IMR-90 (cell line): ENCODE measurements at places on chromosomes 7 and 10. TPM values are rescaled to one million over a fixed set of nuclear protein-coding genes. Genes with fewer than 3 reads are reported as not detected.

GRCh38 chr10:76906256-76906655, 731.4 kb downstream of the KCNMA1 start:
- H3K27me3 ChIP-seq = no peaks in the 10 kb centered on the region
- no peaks in the 10 kb centered on the region for H3K36me3 ChIP-seq
- no peak for DNase-seq
- no peak overlapping the region for H3K4me3 ChIP-seq
- H3K27ac ChIP-seq = no peak overlapping the region

ADO gene
- total RNA-seq = 8.1 and 11.4 TPM in 2 replicates

DNA sequence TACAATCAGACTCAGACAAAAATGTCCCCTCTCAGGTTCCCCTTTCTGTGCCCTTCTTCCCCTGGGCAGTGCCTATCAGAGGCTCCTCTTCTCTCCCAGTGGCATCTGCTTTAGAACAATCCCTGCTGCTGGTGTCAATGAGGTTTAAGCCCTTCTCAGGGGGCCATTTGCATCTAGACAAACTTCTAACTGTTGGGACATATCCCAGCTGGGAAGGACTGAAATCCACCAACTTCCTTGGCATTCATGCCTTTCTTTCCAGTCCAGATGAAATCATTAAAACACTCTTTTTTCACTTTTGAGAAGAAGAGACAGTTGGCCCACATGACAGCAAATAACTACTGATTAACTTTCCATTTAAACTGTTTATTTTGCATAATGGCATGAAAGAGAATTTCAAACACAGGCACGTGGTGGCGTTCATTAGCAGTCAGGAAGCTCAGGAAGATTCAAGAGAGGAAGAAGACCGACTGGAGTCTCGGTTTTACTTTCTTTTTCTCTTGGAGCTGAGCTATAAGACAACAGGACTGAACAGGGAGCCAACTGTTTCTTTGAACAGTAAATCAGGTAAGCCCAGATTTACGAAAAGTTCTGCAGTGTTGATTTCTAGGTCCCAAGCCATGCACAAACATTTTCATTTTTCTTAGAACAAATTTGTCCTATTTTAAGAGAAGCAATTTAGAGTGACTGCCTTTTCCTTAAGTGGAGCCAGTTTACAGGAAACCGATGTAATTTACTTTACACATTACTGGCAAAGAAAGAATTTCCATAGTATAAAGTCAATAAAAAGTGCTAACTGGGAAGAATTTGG, at the start of gene GIMAP2:
Gene GIMAP2 (plus strand): TSS at position 488 of the 811 bp plus-strand sequence. CDS start 1,354 bp downstream, outside the sequence.
- no peak for DNase-seq
- no peaks in the 10 kb centered on the region; the same call in 1 of the 2 replicates for H3K4me1 ChIP-seq
- H3K36me3 ChIP-seq = no peaks in the 10 kb centered on the region

DNA sequence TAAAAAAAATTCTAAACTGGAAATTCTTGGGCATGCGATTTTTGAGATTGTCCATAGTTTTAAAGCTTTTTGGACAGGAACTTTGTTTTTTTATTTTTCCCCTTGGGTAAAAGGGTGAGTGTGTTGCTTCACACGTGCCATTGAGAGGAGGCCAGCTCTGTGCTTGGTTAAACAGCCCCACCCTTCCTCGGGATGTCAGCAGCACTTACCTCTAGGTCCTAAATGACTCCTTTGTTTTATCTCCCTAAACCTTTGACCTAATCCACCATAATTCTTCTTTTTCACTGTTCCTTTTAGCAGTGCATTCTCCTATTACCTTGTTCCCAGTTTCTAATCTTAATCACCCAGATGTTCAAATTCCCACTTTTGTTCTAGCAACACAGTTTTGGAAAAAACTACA, 83.5 kb downstream of the SEMA3D start:
- no peaks in the 10 kb centered on the region for H3K4me1 ChIP-seq
- no peak overlapping the region for H3K4me3 ChIP-seq
- no peak overlapping the region for H3K27ac ChIP-seq
- no peak for DNase-seq

DNA sequence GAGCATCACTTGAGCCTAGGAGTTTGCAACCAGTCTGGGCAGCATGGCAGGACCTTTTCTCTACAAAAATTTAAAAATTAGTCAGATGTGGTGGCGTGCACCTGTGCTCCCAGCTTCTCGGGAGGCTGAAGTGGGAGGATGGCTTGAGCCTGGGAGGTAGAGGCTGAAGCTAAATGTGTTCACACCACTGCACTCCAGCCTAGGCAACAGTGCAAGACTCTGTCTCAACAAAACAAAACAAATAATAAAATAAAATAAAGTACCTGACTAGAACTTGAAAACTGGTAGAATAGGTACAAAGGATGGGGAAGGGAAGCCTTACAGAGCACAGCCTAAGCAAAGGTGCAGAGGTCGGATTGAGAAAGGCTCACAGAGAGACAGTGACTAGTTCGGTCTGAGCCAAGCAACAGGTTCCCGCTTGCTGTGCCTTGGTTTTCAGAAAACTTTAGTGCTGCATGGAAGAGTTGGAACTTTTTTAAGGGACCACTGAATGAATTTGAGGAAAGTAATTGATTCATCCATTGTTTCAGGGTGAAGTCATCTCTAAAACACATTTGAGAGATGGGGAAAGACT, 100.1 kb upstream of the STK17A start:
- H3K36me3 ChIP-seq = no peaks in the 10 kb centered on the region
- peaks cover 4% of the 10 kb centered on the region; the same call in 1 of the 2 replicates for H3K4me1 ChIP-seq
- no peak for DNase-seq
- H3K4me3 ChIP-seq = no peak overlapping the region

CNTNAP2 gene
- total RNA-seq = not detected in 2 replicates

PODXL gene
- 1.3 and 1.4 TPM in 2 replicates for total RNA-seq

DNA sequence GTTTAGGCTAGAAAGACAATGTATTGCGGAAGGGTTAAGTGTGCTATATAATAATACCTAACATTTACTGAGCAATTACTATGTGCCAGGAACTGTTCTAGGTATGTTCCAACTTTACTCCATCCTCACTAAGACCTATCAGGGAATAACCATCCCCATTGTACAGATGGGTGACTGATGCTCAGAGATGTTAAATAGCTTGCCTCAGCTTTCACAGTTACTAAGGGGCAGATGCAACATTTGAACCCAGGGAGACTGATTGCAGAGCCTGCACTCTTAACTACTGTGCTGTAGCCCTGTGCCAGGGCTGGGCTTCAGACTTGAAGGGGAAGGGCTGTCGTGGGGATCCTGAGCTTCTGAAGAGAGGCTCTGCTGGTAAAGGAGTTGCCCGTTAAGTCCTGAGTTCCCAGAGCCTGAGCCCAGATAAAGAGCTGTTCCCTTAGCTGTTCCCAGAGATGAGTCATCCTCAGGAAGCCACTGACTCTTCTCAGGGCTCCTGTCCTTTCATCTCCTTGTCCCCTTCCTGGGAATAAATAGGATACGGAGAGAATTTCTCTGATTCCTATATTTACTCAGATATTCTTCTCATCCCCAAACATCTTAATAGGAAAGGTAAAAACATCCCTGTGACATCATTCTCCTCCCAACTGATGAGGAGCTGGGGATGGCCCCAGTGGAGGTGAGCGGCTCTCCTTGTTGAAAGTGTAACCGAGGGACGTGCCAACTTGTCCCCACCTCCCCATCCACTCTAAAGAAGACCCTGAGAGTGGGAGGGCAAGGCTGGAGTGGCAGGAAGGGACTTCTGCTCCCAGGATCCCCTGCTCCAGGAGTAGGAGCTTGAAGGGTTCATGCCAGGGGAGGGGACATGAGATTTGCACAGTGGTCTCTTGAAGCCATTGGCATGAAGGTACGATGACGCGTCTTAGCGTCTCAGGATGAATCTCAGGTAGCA, 28.0 kb upstream of the HABP2 start:
- H3K36me3 ChIP-seq = no peaks in the 10 kb centered on the region
- DNase-seq = no peak
- H3K27me3 ChIP-seq = no peaks in the 10 kb centered on the region; the same call in 1 of the 2 replicates
- no peak overlapping the region for H3K4me3 ChIP-seq
- H3K27ac ChIP-seq = no peak overlapping the region
- no peaks in the 10 kb centered on the region for H3K4me1 ChIP-seq

- H3K27ac ChIP-seq = no peak overlapping the region
- H3K36me3 ChIP-seq = no peaks in the 10 kb centered on the region
- DNase-seq = no peak
- H3K27me3 ChIP-seq = no peaks in the 10 kb centered on the region
- no peaks in the 10 kb centered on the region for H3K4me1 ChIP-seq
- no peak overlapping the region for H3K4me3 ChIP-seq
Observed at GRCh38 chr10:104043185-104043830, 42.4 kb downstream of the COL17A1 start.

DNA sequence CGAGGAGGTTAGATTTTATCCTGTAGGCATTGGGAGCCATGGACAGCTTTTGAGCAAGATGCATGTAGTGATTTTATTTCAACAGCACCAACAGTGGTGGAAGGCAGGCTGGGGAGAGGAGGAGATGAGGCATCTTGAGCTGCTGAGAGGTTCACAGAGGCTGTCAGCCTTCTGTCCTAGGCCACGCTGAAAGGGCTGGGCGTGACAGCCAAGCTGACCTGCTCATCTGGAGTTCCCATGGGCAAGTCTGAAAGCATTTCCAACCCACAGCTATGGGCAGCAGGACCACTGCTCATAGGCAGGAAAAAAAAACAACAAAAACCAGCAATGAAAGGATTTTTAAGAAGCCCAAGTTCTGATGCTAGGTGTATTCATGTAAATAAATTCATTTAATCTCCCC, 7.7 kb downstream of the NEURL1 start:
- H3K27me3 ChIP-seq = peaks cover 72% of the 10 kb centered on the region
- no peak overlapping the region for H3K4me3 ChIP-seq
- DNase-seq = no peak
- H3K27ac ChIP-seq = no peak overlapping the region
- 0 out of 2 replicates have a peak, but pooled peaks cover 2% of the 10 kb centered on the region for H3K4me1 ChIP-seq

DNA sequence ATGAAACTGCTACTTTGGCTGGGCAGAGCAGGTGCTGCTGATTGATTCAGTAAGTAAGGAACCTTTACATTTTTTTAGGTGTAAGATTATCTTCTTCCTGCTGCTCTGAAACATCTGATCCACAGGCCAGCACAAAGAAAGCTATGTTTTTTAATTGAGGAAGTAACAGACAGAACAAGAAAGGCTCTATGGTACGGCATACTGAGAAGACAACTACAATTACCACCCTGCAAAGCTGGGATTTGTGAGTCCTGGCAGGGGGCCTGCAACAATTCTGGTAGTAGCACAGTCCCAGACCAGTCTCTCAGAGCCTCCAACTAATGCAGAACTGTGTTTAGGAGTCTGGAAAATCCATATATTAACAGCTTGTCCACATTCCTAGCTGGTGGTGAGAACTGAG, 103.0 kb upstream of the LRRTM3 start:
- no peaks in the 10 kb centered on the region; the same call in 1 of the 2 replicates for H3K4me1 ChIP-seq
- H3K27ac ChIP-seq = no peak overlapping the region
- no peaks in the 10 kb centered on the region for H3K36me3 ChIP-seq
- no peaks in the 10 kb centered on the region for H3K27me3 ChIP-seq
- H3K4me3 ChIP-seq = no peak overlapping the region

DNA sequence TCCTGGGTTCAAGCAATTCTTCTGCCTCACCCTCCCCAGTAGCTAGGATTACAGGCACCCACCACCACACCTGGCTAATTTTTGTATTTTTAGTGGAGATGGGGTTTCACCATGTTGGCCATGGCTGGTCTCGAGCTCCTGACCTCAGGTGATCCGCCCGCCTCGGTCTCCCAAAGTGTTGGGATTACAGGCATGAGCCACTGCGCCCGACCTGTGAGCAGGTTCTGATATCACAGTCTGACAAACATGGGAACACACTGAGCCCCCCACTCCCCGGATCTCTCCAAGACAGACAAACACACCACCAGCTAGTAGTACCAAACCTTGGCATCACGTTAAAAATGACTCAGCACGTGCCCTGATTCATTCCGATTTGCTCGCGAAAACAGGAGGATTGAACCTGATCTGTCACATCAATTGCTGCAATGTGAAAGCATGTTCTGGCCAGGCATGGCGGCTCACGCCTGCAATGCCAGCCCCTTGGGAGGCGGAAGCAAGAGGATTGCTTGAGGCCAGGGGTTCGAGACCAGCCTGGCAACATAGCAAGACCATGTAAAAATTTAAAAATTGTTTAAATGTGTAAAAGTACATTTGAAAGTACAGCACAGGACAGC, 106.5 kb downstream of the SMURF1 start:
- H3K27ac ChIP-seq = no peak overlapping the region
- peaks cover 5% of the 10 kb centered on the region for H3K4me1 ChIP-seq
- no peak overlapping the region for H3K4me3 ChIP-seq
- peaks cover 79% of the 10 kb centered on the region for H3K36me3 ChIP-seq
- no peaks in the 10 kb centered on the region for H3K27me3 ChIP-seq

GRCh38 chr7:158549616-158550393, 37.8 kb downstream of the PTPRN2 start:
- no peaks in the 10 kb centered on the region for H3K36me3 ChIP-seq
- DNase-seq = no peak
- no peak overlapping the region for H3K4me3 ChIP-seq
- no peaks in the 10 kb centered on the region for H3K27me3 ChIP-seq

- DNase-seq = peak; percentile 51
- no peaks in the 10 kb centered on the region for H3K27me3 ChIP-seq
- peaks cover 5% of the 10 kb centered on the region for H3K4me1 ChIP-seq
- no peaks in the 10 kb centered on the region for H3K36me3 ChIP-seq
Observed at GRCh38 chr7:158617737-158618128, 30.1 kb upstream of the PTPRN2 start.

DNA sequence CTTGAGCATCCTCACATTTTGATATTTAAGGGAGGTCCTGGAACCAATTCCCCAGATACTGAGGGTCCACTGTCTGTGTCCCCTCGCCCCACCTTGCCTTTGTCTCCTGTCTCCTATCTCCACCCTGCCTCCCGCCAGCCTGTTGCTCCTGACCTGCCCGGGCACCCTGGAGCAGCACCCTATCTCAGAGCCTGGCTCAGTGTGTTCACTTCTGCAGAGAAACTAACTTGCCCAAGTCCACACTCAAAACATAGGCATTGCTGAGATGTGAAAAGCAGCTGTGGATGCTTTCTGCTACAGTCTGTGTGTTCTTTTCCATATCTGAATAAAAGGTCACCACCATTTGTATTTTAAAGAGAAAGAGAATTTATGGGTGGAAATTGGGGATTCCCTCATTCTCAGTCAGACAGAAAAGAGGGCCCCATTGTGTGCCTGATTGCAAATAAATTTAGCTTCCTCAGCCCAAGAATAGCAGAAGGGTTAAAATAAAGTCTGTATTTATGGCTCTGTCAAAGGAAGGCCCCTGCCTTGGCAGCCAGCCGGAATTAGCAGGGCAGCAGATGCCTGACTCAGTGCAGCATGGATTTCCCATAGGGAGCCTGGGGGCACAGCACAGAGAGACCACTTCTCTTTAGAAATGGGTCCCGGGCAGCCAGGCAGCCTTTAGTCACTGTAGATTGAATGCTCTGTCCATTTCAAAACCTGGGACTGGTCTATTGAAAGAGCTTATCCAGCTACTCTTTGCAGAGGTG, 161.3 kb downstream of the EGFR start:
- H3K4me1 ChIP-seq = peaks cover 21% of the 10 kb centered on the region
- H3K36me3 ChIP-seq = peaks cover 65% of the 10 kb centered on the region
- no peak for DNase-seq
- no peak overlapping the region for H3K4me3 ChIP-seq
- no peaks in the 10 kb centered on the region for H3K27me3 ChIP-seq

DNA sequence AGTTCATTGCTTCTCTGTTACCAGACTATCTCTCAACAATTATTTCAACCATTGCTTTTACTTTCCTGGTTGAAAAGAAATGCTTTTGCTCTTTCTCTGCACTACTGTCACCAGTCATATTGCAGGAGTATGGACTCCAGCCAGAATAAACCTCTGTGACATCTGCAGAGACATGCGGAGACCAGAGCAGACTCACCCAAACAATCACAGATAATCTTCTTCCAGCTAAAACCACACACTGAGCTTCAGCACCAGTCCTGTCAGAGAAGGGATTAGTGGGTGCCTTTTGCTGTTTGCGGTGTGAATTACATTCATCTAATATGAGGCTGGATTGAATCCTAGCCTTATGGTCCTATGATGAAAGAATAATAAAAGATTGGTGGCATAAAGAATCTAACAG, 258.6 kb downstream of the CNTNAP2 start:
- no peaks in the 10 kb centered on the region for H3K4me1 ChIP-seq
- H3K36me3 ChIP-seq = no peaks in the 10 kb centered on the region
- H3K27me3 ChIP-seq = no peaks in the 10 kb centered on the region
- DNase-seq = no peak
- H3K4me3 ChIP-seq = no peak overlapping the region
